ENCODE measurements at places on chromosomes 4 and X.

DNA sequence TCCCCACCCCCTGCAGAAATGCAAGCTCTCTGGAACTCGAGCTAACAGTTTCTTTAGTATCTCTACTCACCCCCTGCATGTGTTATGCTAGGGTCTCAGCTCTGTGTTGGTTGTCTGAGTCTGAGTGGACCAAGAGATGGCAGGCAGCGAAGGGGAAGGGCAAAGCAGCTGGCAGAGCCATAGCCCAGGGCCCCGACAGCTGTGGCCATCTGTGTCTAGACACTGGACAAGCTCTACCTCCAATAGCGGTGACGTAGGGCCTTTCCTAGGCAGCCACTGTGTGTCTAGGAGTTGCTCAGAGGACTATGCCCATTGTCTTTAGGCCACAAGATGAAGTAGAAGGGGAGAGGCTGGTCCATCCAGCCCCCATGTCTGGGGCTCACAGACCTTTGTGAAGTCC lies 79.2 kb downstream of the EFNB1 start:
- DNase-seq, result no peak

GRCh38 chr4:99209671-99210070 lies 9.4 kb downstream of the ADH6 start:
- no peak for DNase-seq

GRCh38 chr4:2799224-2799911 lies 6.5 kb downstream of the SH3BP2 start:
- DNase-seq, result no peak

DNA sequence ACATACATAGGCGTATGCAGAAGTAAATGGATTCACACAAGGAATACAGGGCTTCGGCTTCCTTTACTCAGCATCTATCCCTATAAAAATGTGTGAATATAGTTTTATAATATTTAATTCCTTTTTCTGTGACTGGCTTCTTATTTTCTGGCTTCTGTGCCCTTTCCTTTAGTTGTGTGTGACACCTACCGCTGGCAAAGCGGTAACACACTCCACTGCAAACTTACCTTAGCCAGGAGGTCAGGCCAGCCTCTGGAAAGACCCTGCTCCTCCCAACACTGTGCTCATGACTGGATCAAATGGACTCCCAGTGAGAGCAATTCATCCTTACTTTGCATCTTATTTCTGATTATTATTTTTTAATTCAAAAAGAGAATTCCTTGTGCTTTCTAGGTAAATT lies 244.2 kb downstream of the ANK2 start:
- no peak for DNase-seq

DNA sequence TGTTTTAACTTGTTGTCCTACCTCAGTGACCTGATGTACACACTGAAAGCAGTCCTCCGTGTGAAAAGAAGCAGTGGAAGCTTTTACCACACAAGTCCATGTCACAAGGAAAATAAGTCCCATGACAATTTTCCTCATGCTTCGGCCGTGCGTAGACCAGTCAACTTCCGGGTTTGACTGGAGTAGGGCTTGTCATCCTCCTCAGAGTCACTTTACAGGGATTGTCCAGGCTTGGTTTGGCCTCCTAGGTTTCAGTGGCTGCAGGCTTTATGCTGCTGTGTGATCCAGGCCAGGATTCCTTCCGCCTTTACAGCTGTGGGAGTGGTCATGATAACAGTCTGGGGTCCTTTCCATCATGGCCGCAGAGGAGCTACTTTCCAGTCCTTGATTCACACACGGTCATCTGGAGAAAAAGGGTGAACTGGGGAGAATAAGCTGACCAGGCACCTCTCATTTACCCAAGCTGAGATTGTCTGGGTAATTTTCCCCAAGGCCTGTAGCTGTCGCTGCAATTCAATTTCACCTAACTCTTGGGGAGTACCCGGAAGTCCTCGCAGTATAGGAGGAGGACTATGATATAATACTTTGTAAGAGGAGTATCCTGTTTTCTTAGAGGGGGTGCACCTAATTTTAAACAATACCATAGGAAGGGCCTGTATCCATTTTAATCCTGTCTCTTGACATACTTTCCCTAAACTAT lies 206.1 kb upstream of the KLF8 start:
- DNase-seq, result no peak

DNA sequence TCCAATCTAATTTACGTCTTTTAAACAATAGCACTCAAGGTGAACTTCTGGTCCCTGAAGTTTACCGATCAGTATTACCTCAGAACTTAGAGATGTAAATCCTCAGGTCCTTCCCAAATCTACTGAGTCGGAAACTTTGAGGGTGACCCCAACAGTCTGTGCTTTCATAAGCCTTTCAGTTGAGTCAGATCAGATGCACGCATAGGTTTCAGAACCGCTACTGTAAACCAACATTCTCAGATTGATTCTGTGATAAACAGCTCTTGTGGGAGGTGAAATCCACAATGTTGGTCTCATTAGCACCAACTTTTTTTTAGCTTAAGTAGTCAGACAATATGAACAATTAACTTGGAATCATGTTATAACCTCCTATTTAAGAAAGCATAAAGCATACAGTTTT lies 86.0 kb downstream of the WWC2 start:
- DNase-seq, result no peak

- DNase-seq, result peak; percentile 83
These were observed 238.1 kb downstream of the BMPR1B start for GRCh38 chr4:94995684-94996394.

GRCh38 chrX:40174001-40174853 lies 76.5 kb upstream of the BCOR start:
- DNase-seq, result no peak

DNA sequence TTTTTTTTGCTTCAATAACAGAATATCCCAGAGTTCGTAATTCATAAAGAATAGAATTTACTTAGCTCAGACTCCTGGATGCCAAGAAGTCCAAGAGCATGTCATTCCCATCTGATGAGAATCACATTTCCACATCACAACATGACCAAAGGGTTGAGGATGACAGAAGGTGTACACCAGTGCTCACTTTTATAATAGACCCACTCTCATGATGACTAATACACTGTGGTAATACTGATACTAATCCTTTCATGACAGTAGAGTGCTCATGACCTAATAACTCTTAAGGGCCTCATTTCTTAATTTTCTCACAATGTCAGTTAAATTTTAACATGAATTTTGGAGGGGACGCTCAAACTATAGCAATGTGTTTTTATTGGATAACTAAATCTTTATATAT lies 69.2 kb downstream of the ZNF732 start:
- no peak for DNase-seq

GRCh38 chr4:99917575-99917974 lies 23.3 kb upstream of the LAMTOR3 start:
- no peak for DNase-seq

DNA sequence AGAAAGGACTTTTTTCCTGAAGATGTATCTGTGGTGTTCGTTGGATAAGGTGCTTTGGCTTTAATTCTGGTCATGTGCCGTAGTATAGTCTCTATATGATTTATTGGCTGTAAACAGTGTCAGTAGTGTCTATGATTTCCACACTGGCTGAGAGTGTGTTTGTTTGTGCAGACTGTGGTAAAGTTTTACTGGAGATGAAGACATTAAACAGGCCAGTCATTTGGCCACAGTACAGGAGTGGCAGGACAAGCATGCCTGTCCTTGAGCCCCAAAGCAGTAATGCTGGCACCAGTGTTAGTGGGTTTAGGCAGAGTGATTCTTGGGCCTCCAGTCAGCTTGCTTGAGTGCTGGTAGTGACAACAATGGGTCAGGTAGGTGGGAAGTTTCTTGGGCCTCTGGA lies 1023.9 kb upstream of the GRID2 start:
- DNase-seq, result no peak

DNA sequence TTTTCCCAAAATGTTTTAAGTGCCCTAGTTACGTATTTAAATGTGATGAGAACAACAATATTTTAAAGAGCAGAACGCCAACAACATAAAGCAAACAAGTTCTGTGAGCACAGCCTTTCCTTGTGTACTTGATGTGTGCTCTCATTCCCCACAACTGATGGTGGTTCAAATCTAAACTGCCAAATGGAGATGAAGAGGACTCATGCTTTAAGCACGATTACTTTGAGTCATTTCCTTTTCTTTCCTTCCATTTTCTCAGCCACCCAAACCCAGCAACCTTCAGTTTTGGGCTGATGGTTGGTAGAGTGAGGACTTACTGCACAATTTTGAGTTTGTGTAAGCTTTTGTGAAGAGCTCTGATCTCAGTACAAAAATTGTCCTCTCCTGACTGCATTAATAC lies 1.7 kb downstream of the NSD2 start:
- no peak for DNase-seq

DNA sequence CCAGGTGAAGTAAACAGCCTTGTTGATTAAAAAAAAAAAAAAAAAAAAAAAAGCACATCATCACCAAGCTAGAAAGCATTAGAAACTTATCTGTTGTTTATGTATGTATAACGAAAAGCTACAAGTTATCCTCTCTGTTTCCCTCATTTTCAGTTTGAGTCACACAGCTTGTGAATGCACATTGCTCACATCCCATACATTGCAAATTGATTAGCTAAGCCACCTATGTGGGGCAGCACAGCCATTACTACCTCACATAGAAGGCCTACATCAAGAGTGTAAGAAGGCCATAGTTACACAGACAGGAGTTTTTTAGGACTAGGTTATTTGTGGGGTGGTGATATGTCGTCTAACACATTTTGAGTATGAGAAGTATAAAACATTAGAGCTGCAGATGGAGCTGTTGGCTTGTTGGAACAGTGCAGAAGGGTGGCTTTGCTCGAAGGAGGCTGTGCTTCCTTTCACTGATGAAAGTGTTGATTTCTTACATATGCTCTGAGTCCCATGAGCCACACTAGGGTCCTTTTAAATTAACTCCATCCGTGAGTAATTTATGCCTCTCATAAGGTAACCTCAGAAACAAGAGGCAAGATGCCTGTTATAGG lies 431.6 kb downstream of the GABRG1 start:
- DNase-seq, result no peak

- DNase-seq, result no peak
These were observed 121.4 kb downstream of the RNF150 start for GRCh38 chr4:141011901-141012315.

DNA sequence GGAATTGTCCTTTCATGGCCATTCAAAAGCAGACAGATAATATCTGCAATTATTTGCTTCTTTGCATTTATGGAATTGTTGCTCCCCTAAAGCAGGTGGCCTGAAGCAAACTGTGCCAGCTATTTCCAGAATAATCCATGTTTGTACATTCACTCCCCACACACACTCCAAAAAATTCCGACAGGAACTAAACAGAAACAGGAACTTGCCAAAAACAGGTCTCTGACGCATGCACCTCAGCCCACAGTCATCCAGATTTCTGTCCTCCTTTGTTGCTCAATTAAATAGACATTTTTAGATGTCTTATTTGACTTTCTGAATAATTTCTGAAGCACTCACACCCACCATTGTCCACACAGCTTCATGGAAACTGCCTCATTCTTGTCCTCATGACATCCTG lies 71.5 kb upstream of the EDNRA start:
- DNase-seq, result no peak

DNA sequence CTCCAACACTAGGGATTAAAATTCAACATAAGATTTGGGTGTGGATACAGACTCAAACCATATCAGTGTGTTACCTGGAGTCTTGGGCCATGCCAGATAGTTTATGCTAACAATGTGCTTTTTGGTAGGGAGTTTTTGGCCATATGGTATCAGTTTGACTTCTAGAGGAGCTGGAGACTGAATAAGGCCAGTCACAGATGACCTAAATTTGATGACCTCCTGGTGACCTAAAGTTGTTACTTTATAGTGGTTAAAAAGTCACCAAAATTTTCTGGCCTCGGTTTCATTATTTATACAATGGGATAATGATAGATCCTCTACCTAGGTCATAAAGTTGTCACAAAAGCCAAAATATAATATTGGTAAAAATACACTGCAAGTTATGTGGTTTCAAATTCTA lies 877.1 kb downstream of the RAPGEF2 start:
- DNase-seq, result no peak

GRCh38 chr4:140065393-140065792 lies 88.6 kb downstream of the MAML3 start:
- DNase-seq, result no peak

DNA sequence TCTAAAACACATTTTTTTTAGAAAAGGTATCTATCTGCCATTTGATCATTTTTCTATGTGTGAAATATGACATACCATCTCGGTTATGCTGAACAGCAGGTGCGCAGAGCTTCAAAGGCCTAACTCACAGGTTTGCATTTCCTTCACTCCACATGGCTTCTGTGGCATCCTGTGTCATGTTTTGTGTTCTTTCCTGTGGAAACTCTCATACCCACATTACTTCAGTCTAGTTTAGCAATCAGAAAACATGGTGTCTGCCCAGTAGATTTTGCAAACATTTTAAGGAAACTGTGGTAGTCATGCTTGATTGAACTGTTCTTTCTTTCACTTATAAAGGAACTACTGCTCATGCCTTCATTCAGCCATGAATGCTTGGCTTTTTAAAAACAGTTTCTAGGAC lies 11.3 kb upstream of the ARAP2 start:
- DNase-seq, result no peak

GRCh38 chrX:2767631-2768455 lies 16.0 kb downstream of the XG start:
- DNase-seq, result no peak

DNA sequence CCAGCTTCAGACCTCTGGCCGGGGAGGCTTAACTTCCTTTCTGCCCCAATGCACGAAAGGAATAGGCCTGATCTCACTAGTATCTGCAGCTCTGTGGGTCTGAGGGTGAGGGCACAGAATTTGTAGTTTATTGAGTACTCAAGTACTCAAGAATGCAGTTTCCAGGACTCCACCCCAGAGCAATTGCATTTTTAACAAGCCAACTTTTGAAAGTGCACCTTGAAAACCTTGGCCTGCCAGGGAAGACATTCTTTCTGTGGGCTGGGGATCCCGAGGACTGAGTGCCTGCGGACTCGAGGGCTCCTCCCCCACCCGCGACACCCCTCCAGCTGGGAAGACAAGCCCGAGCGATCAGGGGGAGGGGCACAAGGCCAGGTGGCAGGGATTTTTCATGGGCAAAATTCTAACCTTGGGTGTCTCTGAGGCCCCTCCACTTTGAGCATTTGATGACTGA lies 22.4 kb downstream of the RS1 start:
- DNase-seq, result no peak

DNA sequence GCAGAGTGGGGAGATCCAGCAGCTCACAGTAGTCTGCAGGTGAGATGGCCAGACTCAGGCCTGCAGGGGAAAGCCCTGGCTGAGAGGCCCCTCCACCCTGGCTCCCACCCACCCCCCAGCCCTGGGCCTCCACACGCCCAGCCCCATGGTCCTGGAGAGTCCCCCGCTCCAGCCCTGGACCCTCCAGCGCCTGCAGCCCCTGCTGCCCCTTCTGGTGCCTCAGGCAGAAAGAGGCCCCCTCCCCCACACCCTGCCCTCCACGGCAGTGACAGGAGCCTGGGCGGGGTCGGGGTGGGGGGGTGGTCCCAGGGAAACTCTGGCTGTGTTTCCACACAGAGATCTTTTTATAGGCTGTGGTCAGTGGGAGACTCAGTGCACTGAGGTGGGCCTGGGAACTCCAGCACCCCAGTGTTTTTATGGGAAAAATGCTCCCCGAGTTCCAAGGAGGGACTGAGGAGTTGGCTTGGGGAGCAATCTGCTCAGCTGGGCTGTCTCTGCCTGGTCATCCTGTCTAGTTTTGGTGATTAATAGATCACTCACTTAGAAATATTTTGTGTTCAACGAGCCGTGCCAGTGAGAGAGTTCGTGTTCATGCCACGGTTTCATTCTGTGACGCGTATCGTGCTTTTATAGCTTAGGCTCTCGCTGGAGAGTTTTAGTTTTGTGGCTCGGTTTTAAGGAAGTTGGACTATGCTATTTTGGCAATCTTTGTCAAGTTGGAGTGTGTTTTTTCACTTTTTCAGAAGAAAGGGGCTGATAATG lies 53.1 kb upstream of the HGFAC start:
- DNase-seq, result no peak

GRCh38 chrX:148385471-148385870 lies 114.9 kb upstream of the AFF2 start:
- DNase-seq, result no peak
